ENCODE measurements at places on chromosomes 2 and 18.

DNA sequence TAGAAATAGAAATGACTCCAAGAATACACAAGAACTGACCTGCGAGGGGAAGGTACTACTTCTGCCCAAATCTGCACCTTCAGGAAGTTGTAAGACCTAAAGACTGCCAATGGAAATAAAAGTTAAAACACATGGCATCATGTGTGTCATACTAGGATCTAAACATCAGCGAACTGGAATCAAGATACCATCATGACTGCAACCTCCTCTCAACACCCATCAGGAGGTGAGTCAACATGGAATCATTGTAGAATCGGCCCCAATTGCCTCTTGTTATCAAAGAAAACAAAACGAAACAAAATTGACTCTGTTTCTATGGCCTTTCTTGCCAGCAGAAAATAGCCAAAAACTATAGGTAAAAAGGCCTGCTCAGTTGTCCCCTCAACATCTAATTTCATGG is 15.1 kb downstream of the RDH14 start:
- no peak for DNase-seq

DNA sequence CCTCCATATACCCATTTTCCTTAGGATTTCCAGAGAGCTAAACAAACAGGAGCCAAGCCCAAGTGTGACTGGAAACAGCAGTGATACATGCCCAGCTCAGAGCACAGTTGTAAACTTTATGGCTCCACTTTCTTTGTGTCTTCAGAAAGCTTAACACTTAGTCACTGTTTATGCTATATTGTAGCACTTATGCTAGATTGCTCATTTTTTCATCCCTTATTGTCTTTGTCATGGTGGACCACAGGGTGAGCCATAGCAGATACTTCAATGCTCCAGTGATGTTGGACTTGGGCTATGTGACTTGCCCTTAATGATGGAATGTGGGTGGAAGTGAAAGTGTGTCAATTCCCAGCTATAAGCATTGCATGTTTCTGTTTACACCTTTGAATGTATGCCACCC is 401.6 kb downstream of the METTL4 start:
- no peak for DNase-seq

GRCh38 chr2:214543386-214543955 is 132.6 kb downstream of the VWC2L start:
- DNase-seq = no peak

DNA sequence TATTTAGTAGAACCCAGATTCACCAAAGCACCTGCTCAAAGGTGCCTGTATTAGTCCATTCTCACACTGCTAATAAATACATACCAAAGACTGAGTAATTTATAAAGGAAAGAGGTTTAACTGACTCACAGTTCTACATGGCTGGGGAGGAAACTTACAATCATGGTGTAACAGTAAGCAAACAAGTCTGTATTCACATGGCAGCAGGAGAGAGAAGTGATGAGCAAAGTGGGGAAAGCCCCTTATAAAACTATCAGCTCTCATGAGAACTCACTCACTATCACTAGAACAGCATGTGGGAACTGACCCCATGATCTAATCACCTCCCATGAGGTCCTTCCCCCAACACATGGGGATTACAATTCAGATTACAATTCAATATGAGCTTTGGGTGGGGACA is 28.0 kb upstream of the DDX18 start:
- DNase-seq = no peak

DNA sequence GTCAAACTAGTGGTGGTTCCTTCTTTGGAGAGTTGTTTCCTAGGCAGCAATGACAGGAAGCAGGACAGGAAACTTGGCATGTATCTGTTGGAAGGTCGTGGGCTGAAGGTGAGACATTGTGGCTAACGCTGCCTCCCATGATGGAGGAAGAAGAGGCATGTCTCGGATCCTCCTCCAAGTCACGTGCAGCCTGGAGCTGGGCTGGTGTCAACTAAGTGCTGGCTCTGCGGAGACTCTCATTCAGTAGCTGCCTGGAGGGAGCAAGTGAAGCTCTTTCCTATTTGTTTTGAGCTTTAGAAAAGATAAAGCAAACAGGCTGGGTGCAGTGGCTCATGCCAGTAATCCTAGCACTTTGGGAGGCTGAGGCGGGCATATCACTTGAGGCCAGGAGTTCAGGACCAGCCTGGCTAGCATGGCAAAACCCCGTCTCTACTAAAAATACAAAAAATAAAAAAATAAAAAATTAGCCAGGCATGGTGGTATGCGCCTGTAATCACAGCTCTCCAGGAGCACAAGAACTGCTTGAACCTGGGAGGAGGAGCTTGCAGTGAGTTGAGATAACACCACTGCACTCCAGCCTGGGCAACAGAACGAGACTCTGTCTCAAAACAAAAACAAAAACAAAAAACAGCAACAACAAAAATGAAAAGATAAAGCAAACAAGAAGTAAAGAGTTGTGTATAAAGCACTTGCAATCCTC is 28.2 kb upstream of the INO80C start:
- DNase-seq = peak; percentile 24

GRCh38 chr2:83071352-83071751 is 1387.7 kb downstream of the SUCLG1 start:
- no peak for DNase-seq

- DNase-seq = no peak
Measured at GRCh38 chr2:74947703-74948102, 10.7 kb upstream of the POLE4 start.

DNA sequence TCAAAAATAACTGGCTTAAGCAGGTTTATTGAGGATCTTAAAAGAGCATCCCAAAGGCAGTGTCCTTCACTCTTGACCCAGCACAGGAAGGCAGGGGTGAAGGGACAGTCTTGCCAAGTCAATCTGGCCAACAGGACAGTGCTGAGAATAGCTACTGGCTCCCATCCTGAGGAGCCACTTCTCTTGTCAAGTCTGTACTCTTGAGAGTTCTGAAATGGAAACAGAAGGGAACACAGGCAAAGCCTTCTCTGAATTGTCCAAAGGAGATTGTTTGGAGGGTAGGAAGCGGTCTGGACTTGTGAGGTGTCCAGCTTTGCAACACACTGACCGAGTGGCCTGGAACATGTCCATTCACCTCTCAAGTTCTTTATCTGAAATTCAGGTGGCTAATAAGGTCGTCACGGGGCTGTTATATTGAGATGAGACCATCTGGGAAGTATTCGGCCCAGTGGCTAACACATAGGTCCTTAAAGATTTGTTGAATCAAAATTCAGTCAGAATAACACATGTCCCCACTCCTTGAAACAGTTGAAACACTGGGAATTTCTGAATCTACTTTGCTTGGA is 99.5 kb upstream of the FHL2 start:
- no peak for DNase-seq

GRCh38 chr18:22936515-22936914 is 3.4 kb downstream of the RBBP8 start:
- no peak for DNase-seq

GRCh38 chr2:130352237-130352636 is 3.6 kb upstream of the PTPN18 start:
- peak; percentile 88 for DNase-seq

GRCh38 chr18:77105028-77105427 is 27.6 kb downstream of the MBP start:
- DNase-seq = peak; percentile 47

GRCh38 chr2:57882895-57883515 is 163.6 kb upstream of the VRK2 start:
- no peak for DNase-seq

- DNase-seq = peak; percentile 53
Measured at GRCh38 chr18:22346953-22347605, 70.6 kb downstream of the CTAGE1 start.

DNA sequence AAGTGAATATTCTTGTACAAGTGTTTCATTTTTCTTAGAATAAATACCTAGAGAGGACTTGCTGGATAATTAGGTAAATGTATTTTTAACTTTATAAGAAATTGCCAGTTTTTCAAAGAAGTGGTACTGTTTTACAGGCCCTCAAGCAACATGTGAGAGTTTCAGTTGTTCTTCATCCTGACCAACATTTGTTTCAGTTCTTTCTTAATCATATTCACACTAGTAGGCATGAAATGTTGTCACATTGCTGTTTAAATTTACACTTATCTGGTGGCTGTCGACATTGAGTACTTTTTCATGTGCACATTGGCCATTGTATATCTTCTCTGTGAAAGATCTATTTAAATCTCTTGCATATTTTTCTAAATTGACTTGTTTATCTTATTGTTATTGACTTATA is 178.1 kb downstream of the ACOXL start:
- DNase-seq = no peak

- no peak for DNase-seq
Measured at GRCh38 chr2:151882786-151883445, 54.7 kb upstream of the ARL5A start.

DNA sequence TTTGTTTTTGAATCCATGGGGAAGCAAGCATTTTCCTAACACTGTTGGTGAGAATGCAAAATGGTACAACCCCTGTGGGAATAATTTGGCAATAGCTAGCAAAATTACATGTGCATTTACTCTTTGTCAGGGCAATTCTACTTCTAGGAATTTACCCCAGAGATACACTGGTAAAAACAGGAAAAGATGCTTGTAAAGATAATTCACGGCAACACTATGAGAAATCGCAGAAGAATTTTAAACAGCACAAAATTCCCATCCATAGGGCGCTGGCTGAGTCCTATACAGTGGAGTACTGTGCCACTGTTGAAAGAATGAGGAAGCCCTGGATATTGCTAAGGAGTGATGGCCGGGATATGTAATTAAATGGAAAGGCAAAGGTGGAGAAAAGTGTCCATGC is 75.8 kb downstream of the DGKD start:
- DNase-seq = no peak

- no peak for DNase-seq
Measured at GRCh38 chr18:59385191-59385590, 26.1 kb upstream of the LMAN1 start.

GRCh38 chr2:113257516-113258264 is 21.0 kb downstream of the PAX8 start:
- DNase-seq = peak; percentile 55

DNA sequence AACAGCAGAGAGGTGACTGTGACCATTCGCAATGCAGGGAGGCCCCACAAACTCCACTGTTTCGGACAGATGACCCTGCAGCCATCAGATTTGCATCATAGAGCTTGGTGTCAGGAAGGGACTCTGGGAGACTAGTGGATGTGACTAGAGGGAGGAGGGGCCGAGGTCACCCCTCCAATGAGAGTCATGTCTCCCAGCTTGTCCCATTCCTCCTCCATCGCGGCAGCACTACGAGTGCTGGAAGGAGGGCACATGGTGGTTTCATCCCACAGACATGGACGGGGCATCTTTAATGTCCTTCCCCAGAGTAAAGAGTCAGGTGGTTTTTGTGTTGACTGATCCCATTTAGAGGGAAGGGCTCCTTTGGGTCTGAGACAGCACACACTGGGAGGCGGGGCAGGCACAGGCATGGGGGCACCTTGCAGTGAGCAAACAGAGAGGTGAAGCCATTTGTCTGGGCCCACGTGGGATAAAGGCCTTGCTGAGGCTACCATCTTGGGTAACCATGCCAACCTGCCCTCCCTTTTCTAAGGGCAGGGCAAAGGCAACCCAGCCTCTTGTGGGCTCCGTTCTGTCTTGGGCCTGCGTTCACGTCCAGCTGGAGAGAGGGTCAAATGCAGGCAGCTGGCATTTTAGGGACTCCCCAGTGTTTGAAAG is 208.1 kb downstream of the ASB1 start:
- DNase-seq = no peak

DNA sequence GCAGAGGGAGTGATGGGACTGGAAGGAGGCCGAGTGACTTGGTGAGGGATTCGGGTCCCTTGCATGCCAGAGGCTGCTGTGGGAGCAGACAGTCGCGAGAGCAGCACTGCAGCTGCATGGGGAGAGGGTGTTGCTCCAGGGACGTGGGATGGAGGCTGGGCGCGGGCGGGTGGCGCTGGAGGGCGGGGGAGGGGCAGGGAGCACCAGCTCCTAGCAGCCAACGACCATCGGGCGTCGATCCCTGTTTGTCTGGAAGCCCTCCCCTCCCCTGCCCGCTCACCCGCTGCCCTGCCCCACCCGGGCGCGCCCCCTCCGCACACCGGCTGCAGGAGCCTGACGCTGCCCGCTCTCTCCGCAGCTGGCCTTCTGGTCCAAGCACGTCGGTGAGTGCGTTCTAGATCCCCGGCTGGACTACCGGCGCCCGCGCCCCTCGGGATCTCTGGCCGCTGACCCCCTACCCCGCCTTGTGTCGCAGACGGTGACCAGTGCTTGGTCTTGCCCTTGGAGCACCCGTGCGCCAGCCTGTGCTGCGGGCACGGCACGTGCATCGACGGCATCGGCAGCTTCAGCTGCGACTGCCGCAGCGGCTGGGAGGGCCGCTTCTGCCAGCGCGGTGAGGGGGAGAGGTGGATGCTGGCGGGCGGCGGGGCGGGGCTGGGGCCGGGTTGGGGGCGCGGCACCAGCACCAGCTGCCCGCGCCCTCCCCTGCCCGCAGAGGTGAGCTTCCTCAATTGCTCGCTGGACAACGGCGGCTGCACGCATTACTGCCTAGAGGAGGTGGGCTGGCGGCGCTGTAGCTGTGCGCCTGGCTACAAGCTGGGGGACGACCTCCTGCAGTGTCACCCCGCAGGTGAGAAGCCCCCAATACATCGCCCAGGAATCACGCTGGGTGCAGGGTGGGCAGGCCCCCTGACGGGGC is 4.6 kb downstream of the PROC start:
- DNase-seq = peak; percentile 21

DNA sequence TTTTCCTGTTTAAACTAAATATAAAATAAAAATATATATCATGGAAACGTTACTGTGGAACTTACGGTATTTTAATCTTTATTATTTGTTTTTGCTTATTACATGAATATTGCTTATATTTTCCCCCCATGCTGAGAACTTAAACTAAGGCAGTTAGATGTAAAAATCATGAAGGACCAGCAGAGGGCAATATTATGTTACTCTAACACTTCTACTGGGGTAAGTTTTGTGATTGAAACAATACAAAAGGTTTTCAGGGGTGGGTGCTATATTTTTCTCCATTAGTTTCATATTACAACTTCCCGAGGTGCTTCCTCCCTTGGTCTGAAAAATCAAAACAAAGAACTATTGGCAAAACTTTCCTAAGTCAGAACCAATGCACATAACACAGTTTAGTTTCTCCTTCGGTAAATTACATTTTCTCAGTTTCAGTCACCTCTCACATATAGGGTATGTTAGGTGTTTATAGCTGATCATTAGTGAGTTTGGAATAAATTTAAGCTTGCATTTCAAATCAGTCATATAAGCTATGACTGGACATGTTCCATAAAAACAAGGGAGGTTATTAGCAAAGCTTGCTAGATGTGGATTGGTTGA is 54.8 kb downstream of the ZNF407 start:
- DNase-seq = peak; percentile 54

GRCh38 chr18:12995952-12996477 is 4.9 kb downstream of the CEP192 start:
- no peak for DNase-seq

GRCh38 chr2:36329251-36329650 is 26.3 kb upstream of the CRIM1 start:
- no peak for DNase-seq
